ENCODE measurements at places on chromosomes 6 and 20.

GRCh38 chr6:109060571-109060970 lies 34.1 kb downstream of the SESN1 start:
- no peak for DNase-seq

DNA sequence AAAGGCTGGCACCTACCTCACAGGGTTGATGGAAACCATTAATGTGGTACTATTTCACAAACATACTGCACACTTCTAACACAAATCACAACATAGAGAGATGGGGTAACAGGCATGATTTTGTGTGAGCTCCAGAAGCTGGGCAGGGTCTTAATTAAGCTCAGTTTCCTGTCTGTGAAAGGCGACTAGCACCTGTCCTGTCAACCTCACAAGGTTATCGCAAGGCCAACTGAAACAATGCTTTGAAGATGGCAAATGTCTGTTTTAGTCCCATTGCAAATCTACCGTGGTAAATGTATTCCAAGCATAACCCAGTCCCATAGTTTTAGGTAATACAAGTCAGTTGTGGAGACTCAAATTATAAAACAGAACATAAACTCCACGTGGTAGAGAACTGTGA lies 1.3 kb upstream of the PLEKHG1 start:
- no peak for DNase-seq

DNA sequence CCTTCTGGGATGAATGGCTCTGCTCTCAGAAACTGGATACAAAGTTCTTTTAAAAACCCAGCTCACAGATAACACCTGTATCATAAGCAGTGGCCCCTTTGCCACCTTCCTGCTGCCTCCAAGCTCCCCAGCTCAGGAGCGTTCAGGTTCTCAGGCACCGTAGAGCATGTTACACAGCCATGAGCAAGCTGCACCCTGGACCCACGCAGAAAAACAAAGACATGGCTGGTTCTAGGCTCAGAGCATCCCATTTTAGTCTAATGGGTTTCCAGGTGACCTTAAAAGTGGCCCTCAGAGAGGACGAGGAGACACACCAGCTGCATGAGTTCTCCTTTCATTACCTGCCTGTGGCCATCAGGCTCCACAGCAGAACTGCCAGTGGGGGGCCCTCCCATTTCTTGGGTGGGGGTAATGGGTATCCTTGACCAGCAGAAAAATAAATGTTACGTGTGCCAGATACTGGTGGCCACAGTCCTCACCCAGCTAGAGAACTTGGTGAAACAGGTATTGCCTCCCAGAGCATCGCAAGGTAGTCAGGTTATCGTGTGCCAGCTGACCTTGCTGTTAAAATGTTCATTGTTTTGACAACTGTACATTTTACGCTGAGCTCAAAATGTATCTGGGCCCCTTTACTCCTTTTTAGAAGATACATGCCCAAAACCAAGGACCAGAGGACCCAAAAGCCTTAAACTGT lies 7.5 kb downstream of the PSMA7 start:
- DNase-seq, result no peak

GRCh38 chr6:133756078-133756695 lies 132.7 kb upstream of the TCF21 start:
- no peak for DNase-seq

DNA sequence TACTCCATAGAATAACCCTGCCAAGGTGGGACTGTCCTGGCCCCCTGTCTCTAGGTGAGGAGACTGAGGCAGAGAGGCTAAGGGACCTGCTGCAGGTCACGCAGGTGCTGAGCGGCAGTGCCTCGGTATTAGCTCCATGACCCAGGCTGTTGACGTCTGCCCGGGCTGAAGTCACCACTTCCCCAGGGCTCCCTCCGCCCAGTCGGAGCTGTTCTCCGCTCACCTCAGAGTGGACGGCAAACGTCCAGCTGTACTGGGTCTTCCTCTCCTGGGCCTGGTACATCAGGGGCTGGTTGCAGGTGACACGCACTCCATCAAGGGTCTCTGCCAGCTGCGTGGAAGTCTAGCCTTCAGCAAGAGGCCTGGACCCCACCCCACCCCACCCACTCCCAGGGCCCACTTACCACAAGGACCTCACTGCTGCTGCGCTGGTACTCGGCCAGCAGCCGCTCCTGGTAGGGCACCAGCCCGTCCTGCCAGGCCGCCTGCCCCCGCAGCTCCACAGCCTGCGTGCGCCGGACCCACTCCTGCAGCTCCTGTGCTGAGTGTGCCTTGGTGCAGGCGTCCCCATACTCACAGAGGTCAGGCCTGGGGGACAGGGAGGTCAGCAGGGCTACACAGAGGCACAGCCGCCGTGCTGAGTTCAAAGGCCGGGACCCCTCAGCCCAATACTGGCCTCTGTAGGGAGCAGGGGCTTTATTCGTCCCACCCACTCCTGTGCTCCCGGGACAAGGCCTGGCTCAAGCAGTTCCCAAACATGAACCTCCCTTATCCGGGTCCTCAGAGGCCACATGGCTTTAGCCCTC lies 3.6 kb downstream of the HELZ2 start:
- no peak for DNase-seq

- DNase-seq, result no peak
These were observed 82.3 kb upstream of the PTPRT start for GRCh38 chr20:43271980-43272379.
